ENCODE measurements at places on chromosomes 2 and 18.

GRCh38 chr18:47346016-47346415, 94.6 kb upstream of the SKOR2 start:
- DNase-seq, result no peak

- DNase-seq, result no peak
These were observed 104.2 kb downstream of the PDCL3 start for GRCh38 chr2:100666996-100667395.

DNA sequence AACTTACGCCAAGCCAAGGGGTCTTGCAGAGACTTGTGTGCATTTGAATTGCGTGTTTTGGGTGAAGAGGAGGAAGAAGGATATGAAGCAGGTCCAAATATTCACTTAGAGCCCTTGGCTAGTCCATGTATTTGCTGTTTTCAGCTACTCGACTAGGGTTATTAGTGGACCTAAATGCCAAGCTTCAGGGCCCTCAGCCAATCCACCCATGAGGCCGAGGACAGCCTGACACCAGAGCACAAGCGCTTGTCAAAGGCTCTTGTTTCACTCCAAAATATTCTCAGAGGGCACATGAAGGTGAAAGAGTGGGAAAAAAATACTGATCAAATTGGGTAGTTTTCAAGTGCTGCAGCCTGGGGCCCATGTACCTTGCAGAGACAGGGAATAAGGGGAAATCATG, 174.8 kb upstream of the ACAA2 start:
- no peak for DNase-seq

GRCh38 chr2:239073270-239073669, 225.4 kb downstream of the TWIST2 start:
- no peak for DNase-seq

DNA sequence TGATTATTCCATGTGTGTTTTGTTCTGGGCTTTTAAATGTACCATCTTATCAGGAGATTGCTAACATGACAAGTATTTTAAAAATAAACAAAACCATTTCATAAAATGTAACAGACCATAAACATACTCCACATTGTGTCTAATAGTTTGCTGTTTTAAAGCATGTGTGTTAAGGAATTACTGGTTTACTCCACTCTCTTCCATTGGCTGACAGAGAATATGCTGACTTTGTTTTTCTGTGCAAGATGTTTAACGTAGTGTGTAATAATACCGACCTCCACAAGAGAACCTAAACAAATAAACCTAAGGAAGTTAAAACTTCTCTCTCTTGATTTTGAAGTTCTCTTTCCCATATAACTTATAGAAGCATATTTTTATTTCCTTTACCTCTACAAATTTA, 17.0 kb upstream of the TMEM18 start:
- no peak for DNase-seq

DNA sequence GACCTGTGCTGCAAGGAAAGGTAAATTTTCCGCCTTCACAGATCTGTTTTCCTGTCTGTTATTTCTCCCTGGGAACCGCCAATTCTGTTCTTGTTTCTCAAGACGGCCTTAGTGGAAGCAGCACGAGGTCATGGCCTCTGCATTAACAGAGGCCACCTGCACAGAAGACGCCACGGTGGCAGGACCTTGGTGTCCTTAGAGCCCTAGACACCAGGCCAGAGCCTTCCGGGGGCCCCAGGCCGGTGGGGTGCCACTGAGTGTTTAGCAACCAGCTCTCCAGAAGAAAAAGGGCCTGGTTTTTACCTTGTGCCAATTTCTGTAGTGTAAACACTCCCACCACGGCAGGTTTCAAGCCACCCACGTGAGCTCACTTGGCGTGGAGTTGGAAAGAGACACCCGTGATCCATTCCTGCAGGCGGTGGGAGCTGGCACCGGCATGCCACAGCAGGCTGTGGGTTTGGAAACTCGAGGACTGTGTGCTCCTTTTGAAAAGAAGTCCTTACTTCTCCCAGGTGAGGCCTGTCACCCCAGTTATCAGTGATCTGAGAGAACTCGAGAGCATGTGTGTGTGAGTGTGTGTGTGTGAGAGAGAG, 103.9 kb upstream of the HDAC4 start:
- no peak for DNase-seq

DNA sequence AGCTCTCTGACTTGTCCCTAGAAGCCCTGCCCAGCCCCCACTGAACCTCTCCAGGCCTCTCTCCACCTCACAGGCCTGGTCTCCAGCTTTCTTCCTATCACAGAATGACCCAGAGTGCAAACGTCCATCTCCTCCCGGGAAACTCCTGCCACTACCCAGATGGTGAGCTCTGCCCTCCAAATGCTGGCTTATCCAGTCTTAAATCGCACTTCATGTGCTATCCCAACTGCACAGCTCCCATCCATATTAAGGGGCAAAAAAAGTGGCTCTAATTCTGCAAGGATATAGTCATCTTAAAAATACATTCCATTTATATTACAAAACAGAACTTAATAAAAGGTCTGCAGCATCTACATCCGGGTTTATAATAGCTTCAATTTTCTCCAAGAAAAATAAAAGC, 70.8 kb upstream of the CDC42EP3 start:
- DNase-seq, result no peak

Measured in SK-N-SH (cell line).